Airway epithelial cell (primary cell): ENCODE measurements at places on chromosomes 12 and 14. TPM values are rescaled to one million over a fixed set of nuclear protein-coding genes. Genes with fewer than 3 reads are reported as not detected.

Gene LPAR5
- 16.6 TPM in 2 replicates for total RNA-seq

Gene WSCD2
- 0.28 TPM in 1 of 2 replicates, not detected in the other for total RNA-seq

Gene RIMKLB
- total RNA-seq, result 22.3 and 24.7 TPM in 2 replicates

Gene RDH12
- total RNA-seq, result 8.4 and 11.7 TPM in 2 replicates

Gene RNU4-1
- under 0.01 TPM in 2 replicates for total RNA-seq

Gene IFNG-AS1
- total RNA-seq, result not detected in 2 replicates

Gene ADAM21
- total RNA-seq, result 0.14 and 1.2 TPM in 2 replicates
